ENCODE measurements at places on chromosomes 3 and 15. TPM values are rescaled to one million over a fixed set of nuclear protein-coding genes. Genes with fewer than 3 reads are reported as not detected.

DNA sequence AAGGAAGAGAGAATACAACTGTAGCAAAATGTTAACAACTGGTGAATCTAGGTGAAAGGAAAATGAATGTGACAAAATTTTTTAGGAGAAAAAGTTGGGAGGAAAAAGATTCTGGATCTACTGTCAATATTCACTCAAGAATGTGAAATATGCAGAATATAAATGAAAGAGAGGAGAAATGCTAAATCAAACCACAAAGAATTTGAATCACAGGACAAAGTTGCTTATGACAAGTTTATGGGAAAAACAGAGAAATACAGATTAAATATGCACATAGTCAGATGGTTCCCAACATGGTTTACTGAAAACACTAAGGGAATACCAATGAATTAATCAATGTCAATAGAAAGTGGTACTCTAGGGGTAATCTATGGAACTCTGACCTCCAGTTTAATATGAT, 27.6 kb downstream of the C3orf33 start:
- no peak for DNase-seq

DNA sequence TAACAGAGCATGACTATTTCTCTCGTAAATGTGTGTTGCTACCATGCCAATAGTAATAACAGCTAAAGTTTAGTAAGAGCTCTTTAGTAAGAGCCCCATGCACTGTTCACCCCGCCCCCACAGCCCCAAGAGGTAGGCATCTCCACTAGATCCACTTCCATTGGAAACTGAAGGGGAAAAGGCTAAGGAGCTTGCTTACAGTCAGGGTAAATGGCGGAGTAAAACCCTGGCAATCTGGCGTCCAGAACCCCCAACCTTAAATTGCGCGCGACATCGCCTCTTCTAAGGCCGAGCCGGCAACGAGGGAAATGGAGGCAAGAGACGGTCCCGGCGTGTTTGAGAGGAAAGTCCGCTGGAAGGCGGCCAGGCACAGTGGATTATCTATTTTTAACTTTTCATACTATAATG, 654 bp upstream of the C3orf38 start:
- DNase-seq = no peak

GRCh38 chr15:60372227-60372626, 25.6 kb downstream of the ANXA2 start:
- peak; percentile 83 for DNase-seq

DNA sequence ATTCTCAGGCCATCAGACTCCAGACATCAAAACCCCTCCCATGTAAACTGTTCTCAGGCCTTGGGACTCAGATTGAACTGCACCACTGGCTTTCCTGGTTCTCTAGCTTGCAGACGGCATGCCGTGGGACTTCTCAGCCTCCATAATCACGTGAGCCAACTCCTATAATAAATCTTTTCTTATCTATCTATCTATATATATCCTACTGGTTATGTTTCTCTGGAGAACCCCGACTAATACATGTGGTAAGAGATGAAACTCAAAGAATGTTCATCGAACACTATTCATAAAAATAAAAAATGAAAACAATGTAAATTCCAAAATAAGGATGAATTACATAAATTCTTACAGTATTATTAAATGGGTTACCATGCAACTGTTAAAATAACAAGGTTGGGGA, 84.5 kb upstream of the NTRK3 start:
- DNase-seq = no peak

DNA sequence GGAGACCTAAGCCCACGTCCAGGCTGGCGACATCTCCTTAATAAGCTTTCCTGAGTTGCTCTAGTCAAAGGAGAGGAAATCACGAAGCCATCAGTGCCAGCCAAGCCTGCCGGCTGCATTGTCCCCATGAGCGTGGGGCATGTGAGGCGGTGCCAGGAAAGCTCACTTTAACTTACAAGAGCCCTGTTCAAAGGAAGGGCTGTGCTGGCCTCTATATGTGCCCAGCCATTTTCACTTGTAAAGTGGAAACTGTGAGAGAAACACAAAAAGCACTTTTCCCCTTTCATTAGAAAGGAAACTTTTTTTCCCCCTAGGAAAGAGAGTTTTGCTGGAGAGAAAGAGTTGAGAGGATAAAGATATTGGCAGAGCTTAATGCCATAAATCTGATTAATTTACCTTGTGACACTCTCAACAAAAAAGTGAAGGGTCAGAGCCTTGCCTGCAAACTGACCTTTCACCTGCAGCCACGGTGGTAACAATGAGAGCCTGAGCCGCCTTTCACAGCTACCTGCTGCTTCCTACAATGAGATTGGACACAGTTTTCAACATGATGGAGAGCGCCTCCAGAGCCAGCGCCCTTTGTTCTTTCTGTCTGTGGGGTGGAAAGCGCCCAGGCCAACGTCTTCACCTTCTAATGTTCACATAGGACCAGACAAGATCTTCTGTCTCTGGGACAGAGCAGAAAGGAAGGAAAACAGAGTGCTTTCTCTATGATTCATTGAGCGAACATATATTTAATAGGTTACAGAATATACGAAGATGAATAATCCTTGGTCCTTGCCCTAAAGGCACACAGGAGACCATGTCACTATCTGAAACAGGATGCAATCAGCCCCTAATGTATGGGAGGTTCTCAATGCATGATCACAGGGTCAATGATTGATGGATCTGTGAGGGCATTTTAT, 233.1 kb upstream of the HES1 start:
- no peak for DNase-seq

DNA sequence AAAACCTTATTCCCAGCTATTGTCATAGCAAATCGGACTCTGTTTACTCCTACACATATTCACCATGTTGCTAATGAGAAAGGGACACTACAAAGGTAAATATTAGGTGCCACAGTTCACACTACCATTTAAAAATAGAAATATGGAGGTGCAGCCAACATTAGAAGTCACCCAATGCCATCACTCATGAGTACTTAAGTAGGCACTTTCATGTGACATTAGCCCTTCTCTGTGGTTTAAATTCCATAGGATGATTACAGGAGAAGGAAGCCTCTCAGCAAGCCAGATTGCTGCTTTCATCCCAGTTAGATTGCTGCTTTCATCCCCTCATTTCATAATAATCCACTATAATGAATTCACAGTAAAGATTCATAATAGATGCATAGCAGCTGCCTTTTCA, 376.8 kb upstream of the ALCAM start:
- DNase-seq = no peak

DNA sequence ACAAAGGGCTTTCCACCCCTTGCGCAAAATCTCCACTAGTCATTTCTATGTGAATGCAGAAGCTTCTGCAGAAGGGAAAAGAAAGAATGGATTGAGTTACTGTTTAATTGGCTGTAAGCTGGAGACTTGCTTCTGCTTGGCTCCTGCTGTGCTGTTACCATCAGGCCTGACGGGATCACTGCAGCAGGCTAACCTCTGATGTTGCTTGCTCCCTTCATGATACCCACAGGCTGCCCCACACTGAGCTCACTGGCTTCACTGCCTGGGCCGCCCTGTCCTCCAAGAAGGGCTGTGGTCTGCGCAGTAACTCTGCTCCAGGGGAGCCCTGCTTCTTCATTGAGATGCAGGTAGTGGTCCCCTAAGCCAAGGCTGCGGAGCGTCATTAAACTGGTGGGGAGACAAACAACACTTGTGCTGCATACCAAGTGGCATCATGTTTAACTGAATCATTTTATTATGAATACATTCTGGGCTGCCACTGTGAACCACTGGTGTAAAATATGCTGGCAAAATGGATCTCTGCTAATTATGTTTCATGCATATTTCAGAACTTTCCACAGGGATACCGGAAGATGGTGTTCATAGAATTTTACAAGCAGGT, 78.6 kb downstream of the WDR49 start:
- no peak for DNase-seq

GRCh38 chr3:62169906-62170660, 203.3 kb downstream of the FEZF2 start:
- DNase-seq = no peak

Gene C3orf22
- total RNA-seq = not detected

Gene PLCB2
- total RNA-seq = 14.0 TPM

Gene ARHGAP11A
- 7.4 TPM for total RNA-seq
